ENCODE measurements at places on chromosomes 16 and 17.

DNA sequence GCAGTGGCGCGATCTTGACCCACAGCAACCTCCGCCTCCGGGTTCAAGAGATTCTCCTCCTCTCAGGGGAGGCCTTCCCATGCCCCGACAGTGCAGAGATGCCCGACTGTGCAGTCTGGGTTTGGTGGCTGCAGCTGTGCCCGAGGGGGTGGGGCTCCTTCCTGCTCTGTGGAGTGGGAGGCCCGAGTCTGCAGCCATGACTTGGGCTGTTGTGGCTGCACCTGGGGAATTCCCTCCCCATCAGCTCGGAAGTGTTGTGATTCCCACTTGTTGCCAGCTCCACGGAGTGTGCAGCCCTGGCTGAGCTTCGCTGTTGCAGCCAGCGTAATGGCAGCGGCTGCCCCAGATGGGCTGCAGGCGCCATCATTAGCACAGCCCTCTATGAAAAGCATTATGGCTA is 66.4 kb upstream of the SMIM36 start:
- no peak for DNase-seq

GRCh38 chr17:73546114-73546513 is 98.1 kb downstream of the SDK2 start:
- DNase-seq, result no peak

DNA sequence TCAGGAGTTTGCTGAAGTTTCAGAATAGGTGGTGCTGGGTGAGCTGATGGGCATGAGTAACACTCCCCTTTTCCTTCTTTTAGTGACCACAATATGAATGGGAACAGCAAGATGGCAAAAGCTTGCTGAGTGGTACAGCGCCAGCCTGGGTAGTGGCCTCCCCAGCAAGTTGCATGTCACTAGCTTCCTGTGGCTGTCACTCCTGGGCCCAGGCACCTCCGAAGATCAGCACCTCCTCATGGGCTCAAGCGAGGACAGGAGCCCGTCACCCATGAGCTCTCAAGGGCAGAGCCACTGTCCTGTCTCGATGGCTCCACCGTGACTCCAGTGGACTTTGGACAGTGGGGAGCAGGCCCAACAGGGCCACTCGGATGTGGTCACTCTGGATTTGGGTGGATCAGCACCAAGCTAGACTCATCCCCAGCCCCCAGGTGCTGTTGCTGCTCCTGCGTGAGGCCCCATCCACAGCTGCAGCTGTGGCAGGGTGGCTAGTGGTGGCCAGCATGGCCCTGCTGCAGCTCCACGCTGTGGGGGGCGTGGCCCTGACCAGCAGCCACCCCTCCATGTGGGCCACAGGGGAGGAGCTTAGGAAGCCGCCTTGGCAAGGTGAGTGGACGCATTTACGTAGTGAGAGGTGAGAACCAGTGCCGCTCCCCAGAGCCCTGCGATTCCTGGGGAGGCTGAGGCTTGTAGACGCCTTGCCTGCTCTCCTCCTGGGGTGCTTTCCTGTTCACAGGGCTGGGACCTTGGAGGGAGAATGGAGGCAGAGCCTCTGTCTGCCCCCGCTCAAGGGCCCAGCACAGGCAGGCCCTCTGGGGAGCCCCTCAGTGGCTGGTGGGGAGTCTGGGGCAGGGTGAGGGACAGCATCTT is 13.6 kb upstream of the DNASE1 start:
- no peak for DNase-seq

DNA sequence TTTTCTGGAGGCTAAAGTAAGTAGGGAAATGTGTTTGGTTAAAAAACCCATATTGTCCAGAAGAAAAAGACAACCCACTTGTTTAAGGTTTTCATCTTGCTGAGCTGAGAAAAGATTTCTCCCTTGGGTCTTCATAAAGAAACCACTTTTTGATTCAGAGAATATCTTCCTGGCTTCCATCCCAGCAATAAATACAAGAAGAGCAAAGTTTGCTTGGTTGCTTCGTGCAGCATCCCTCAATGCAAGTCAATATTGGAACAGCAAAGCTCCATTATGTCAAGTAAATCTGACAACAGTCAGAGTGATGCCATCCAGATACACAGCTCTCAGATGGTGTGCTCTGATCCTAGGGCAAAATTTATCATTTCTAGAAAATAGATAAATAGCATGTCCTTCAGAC is 118.9 kb upstream of the PIRT start:
- no peak for DNase-seq

- DNase-seq, result peak; percentile 36
Measured at GRCh38 chr17:64736804-64737492, 74.8 kb upstream of the SMURF2 start.

DNA sequence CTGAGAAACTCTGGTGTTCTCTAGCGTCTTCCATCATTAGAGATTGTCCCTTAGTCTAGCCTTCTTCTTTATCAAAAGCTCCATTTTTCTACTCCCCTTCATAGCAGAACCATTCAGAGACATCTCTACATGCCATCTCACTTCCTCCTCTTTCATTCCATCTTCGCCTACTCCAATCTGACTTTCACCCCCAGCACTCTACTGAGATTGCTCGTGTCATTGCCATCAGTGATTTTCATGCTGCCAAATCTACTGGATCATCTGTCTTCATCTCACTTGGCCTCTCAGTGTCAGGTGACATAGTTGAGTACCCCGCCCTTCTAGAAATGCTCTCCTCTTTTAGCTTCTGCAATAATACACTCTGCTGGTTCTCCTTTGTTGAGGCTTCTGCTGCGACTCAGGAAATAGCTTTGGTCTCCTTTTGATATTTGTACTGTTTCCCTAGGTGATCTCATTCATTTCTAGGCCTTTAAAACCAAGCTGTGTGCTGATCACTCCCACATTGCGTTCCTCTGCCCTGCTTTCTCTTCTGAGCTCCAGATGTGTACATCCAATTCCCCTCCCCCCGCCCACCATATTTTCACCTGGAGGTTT is 119.1 kb downstream of the FTO start:
- DNase-seq, result no peak

DNA sequence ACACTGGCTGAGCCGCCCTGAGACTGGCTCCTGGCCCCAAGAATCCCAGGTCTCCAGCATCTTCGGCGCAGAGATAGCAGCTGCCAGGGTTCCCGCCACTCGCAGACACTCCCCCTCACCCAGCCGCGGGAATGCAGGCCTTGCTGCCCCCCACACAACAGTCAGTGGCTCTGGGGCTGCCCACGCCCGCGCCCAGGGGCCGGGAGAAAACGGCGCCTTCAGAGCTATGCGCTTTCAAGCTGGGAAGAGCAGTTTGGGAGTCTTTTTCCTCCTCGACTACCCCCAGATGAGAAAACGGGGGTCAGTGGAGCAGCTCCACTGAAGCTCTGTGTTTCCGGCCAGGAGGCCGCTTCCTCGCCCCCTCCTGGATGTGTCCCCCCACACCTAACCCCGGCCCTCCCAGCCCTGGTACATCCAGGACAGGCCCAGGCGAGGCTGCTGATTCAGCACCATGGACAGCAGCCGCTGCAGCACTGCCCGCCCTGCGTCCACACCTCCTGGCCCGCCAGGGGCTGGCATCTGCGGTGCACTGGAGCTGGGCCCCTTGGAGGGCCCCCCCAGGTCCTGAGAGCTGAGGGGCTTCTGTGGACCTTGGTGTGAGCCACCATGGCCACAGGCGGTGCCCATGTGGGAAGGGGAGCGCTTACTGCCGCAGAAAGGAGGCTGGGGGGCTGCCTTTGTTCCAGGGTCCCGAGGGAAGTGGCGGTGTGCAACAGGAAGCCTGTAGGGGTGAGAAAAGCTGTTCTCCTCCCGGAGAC is 35.7 kb downstream of the CACNA1H start:
- DNase-seq, result peak; percentile 60

GRCh38 chr17:17150448-17150800 is 55.7 kb downstream of the PLD6 start:
- no peak for DNase-seq

- no peak for DNase-seq
Measured at GRCh38 chr17:12348476-12348875, 317.2 kb upstream of the MYOCD start.

- DNase-seq, result no peak
Measured at GRCh38 chr17:40779181-40779909, 3.0 kb downstream of the KRT27 start.

DNA sequence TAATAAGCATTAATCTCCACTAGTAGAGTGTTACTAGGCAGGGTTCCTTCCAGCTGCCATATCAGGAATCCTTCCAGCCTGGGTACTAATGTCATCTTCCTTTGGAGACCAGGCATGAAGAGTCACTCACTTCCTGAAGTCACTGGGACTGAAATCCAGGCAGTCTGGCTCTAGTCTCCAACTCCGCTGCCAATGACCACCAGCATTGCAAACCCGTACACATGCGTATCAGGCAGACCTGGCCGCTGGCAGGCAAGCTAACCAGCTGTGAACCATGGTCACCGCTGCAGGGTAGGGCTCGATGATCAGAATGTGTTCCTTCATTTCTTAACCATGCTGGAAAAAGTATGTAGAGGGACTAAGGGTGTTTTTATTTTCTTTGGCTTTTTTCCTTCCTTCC is 255.5 kb downstream of the CDH13 start:
- DNase-seq, result peak; percentile 41

- no peak for DNase-seq
Measured at GRCh38 chr16:64925166-64925565, 196.7 kb downstream of the CDH11 start.

DNA sequence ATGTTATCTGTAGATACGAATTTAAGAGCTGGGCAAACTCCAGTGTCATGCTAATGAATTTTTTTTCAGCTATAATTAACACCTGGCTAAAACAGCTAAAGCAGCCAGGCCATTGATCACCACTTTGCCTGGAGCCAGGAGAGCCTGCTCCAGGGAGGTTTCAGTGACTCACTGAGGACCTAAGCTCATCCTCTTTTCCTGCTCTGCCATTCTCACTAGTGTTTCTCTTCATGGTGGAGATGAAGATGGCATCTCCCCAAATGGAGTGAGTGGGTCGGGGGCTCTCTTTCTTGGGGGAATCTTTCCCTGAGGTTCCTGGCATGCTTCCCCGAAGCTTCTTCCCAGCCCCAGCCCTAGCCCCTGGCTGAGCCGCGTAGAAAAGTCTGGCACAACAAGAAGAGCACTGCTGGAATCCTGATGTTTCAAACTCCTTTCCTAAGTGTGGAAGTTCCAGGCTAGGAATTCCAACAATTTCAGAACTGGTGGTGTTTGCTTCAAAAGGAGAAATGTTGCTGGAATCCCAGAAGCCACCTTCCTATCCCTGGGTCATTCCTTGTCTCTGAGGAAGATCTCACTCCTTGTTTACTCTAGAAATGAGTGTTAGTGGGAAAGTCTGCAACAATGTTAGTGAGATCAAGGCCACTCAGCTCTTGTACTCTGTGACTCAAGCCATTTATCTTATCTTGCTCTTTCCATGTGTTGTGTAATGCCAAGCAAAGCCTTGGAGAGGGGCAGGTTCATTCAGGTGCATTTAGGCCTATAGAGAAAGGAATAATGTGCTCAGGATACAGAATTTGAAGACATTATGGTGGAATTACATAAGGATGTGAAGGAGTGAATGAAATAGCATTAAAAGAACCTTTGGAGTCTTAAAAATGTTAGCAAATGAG is 26.0 kb upstream of the B4GALNT2 start:
- DNase-seq, result no peak

- DNase-seq, result no peak
Measured at GRCh38 chr17:57213180-57213825, 43.0 kb upstream of the MSI2 start.

GRCh38 chr17:80259457-80260068 is 1.1 kb upstream of the RNF213 start:
- DNase-seq, result no peak
